Femur (tissue), 1 donor: ENCODE measurements at places on chromosomes 6 and 20.

GRCh38 chr20:46282669-46283068, 25.6 kb downstream of the CDH22 start:
- DNase-seq, result no peak

DNA sequence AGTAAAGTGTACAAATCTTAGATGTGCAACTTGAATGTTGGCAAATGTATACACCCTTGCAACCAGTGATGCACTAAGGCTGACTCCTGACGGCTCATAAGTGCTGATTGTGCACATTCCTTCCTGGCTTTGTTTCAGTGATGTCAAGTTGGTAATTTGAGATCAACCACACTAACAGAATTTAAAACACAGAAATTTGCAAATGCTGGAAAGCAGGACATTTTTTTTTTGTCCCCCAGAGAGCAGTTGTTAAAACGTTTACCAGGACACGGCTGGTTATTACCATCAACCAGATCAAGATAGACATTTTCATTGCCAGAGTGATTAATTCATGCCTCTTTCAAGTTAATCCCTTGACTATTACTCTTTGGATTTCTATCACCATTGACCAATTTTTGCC, 735.6 kb downstream of the RFPL4B start:
- DNase-seq, result no peak

GRCh38 chr6:4732691-4733315, 43.4 kb upstream of the CDYL start:
- DNase-seq, result peak; percentile 49

DNA sequence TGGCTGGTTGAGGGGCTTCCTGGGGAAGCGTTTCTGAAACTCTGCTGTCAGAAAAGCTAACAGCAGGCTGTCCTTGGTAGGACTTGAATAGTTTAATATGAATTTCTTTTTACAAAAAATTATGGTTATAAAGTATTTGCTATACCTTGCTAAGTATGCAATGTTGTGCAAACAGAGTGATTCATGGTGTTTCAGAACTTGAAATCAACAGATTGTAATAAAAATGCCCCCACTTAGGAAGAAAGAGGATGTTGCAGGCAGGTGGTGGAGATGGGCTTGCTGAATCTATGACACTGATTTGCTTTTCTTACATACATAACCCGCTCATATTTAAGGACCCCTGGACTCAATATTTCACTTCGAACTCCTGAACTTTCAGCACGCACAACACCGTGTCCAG, 211.6 kb downstream of the THBS2 start:
- DNase-seq, result no peak

DNA sequence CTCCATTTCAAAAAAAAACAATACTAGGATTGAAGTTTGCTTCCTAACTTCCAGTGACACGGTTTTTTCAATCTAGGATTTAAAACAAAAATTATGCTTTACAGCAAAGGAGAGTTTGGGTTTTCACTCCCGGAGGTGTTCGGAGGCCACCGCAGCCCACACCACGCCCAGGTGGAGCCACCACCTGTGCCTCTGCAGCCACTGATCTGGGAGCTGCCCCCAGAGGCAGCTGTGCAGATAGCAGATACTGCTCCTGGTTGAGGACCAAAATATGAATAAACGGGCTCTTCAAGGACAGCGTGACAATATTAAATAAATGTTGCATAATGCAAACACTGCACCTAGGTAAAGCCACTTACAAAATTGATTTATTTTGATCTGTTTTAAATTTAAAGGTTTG, 30.2 kb downstream of the DLL1 start:
- DNase-seq, result no peak

DNA sequence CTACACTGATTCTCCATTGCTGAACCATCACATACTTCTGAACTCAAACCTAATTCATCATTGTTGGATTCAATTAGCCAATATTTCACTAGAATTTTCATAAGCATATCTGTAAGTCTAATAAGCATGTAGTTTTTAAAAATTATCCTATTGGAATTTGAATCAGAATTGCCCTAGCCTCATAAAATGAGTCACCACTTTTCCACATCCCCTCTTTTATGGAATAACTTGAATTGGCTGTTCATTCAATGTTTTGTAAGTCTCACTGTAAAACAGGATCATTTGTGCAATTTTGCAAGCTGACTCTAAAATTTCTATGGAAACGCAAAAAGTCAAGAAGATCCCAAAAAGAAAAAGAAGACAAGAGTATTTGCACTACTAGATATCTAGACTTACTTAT, 141.0 kb downstream of the HACE1 start:
- DNase-seq, result no peak

GRCh38 chr6:108118810-108119768, 44.5 kb upstream of the OSTM1 start:
- peak; percentile 20 for DNase-seq

GRCh38 chr6:129183681-129184301, 300.9 kb downstream of the LAMA2 start:
- DNase-seq, result no peak

DNA sequence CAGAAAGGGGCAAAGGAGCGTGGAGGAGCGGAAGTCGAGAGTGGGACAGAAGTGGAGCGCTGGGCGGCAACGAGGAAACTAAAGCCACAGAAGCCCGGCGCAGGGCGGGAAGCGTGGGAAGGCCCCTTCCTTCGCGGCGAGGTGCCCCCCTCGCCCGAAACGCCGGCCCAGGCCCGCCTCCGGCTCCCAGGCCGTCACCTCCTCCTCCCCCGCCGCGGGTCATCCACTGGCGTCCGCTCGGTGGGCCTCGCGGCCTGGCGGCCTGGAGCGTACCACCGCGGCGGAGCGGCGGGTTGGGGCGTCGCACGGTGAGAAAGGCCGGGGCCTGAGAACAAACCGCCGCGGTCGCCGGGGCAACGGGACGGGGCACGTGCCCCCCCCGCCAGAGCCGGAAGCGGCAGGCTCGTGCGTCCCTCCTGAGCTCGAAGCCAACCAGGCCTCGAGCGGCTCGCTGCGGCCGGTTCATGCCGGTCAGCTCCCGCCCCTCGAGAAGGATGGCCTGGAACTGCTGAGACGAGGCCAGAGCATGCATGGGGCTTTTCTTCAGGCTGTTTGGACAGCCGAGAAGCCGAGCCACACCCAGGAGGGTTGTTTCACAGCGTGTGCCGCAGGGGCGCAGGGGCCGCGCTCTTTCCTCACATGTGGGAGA, at the start of gene TCP11:
TCP11 (minus strand) TSS at position 333 of the 649 bp plus-strand sequence. CDS start 469 bp downstream, outside the sequence.
- DNase-seq, result peak; percentile 74

- no peak for DNase-seq
Measured at GRCh38 chr6:158290659-158291058, 21.6 kb upstream of the TULP4 start.

DNA sequence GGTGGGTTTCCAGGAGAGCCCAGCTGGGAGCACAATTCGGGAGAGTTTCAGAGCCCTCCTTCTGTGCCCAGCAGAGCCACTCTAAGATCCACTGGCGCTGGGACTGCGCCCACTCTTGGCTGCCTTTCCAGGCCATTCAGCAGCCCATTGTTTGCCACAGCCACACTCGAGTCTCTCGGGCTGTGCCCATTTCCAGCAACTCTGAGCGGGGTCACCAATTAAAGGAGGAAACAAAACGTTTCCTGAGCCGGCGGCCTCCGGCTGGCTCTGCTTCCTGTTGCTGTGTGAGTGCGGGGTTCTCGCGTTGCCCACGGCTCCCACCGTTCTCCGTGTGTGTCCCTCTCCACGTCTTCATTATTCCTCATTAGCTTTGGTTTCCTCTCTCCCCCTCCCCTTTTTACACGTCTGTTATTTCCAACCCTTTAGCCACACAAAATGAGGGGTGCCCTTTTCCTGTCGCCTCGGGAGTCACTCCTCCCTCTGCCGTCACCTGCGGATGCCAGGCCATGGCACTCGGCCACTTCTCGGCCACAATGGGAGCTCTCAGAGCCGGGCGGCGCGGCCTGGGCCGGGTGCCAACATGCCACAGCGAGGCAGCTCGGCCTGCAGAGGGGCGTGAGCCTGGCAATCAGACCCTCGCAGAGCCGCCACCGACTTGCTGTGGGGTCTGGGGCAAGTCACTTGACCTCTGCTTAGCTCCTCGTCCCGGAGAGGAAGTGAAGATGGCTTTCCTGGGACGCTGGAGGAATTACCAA, 94.3 kb upstream of the NKX2-2 start:
- DNase-seq, result peak; percentile 34

DNA sequence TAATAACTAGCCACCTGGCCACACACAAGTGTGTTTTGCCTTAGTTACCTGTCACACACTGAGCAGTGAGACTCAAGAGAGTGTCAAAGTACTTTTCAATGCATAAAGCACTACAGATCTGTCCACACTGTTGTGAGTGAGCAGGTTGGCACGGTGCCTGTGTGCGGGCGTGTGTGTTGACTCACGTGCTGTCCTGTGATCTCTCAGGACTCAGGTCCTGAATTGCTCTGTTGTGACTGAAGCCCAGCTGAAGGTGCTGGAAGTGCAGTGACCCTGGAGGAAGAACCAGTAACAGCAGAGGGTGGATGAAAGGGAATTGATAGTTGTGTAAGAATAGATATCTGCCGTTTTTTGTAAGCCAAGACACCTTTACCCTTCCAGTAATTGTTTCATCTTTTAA, 18.3 kb downstream of the SLC16A10 start:
- peak; percentile 32 for DNase-seq

GRCh38 chr6:3322366-3322890, 63.7 kb downstream of the PSMG4 start:
- DNase-seq, result no peak

- no peak for DNase-seq
Measured at GRCh38 chr6:131740161-131740560, 29.3 kb upstream of the CTAGE9 start.

- DNase-seq, result no peak
Measured at GRCh38 chr20:7333841-7334240, 566.4 kb downstream of the BMP2 start.

GRCh38 chr6:130447374-130447773, 81.6 kb downstream of the TMEM200A start:
- DNase-seq, result no peak

- DNase-seq, result no peak
Measured at GRCh38 chr6:128333581-128334223, 186.7 kb downstream of the PTPRK start.

- no peak for DNase-seq
Measured at GRCh38 chr6:165819394-165819793, 156.4 kb upstream of the PDE10A start.

- no peak for DNase-seq
Measured at GRCh38 chr6:112408522-112408921, 61.4 kb downstream of the RFPL4B start.

DNA sequence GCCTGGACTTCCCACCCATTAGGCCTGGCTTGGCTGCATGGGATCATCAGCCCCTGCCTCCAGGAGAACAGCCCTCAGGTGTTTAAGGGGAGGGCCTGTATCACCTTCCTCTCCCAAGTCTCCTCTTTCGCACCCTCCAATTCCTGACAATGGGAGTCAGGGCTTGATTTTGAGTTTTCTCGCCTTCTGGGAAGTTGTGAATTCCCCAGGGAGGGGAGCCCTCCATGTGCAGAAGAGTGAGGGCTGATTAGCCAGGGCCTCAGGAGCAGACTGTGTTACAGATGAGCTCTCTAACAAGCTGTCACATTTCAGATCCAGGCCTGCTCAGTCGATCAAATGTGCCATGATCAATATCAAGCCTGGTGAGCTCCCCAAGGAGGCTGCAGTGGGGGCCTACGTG, 42.4 kb downstream of the CNBD2 start:
- DNase-seq, result no peak

DNA sequence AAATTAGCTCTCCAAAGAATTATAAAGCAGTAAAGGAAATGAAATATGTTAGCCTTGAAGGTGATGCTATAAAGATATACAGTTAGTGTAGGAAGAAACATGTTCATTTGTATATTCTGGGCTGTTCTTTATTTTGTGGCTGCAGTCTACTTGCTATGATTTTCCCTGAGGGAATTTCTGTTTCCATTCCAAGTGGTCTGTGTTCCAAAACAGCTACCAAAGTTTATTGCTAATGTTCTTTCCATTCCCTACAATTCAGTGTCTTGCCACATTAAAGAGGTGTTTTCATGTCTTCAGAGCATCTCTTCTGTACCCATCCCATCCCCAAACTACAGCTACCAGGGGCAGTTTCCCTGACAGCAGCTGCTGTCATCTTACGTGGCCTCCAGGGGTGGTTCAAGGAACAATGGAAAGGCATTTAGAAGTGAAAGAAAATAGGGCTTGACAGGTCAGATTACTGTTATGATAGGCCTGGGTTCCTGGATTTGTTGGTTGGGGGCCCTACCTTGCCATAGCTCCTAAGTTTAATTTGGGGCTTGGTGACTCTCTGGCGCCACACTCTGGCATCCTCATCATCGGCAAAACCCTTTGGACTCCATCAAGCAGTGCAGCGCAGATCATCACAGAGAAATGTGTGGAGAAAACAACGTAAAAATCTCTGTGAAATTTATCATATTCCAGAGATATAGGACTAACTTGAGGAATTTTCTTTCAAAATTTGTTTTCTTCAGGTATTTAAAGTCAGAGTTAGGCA, 33.8 kb upstream of the AIG1 start:
- peak; percentile 40 for DNase-seq

- DNase-seq, result peak; percentile 40
Measured at GRCh38 chr6:16683641-16684194, 77.5 kb downstream of the ATXN1 start.

DNA sequence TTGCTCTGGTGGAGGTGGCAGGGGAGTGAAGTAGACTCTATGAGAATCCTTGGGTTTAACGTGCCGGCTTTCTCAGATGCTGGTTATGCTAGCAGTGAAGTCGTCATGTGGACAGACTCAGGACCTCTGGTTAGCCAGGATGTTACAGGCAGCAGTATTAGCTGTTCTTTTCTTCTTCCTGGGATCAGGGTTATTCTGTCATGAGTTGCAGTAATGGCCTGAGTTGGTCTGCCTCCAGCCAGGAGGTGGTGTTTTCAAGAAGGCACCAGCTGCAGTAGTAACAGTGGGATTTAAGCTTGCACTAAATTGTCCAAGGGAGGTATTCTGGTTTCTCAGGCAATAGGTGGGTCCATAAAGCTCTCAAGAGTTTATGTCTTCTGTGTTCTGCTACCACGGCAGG, 56.7 kb downstream of the HDDC2 start:
- no peak for DNase-seq

DNA sequence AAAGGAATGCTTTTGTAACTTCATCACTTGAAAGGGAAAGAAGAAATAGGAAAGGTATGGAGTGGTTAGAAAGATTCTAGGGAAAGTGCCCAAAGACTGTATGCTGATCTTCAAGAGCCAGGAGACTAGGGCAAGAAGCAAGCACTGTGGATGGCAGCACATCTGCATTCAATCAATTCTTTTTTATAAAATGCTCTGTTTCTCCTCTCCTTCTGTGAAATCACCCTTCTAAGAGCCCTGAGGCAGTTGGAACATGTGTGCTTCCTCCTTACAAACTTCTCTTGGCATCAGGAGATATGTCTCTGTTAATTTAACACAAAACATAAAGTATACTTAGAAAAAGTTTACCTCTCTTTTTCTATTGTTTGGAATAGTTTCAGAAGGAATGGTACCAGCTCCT, 1162.2 kb upstream of the GJE1 start:
- no peak for DNase-seq
